ENCODE measurements at places on chromosomes 2 and 18.

GRCh38 chr2:26076001-26076587 lies 42.2 kb downstream of the RAB10 start:
- DNase-seq: no peak

DNA sequence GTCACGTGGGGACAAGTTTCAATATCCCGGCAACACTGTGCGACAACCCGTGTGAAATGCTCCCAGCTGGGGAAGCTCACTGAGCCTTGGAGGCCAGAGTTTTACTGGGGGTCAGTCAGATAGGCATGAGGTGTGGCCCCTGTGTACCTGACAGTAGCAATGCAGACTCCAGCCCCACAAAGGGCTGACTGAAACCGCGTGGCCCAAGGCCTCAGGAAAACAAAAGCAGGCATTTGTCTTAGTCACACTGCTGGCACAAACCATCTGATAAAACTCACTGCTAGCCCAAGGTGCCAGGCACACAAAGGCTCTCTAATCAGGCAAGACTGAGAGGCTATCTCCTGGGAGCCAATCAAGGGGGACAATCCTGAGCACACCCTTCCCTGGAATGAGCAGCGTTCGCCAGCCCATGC lies 786.6 kb upstream of the RAB6C start:
- DNase-seq: no peak

- DNase-seq: no peak
These were observed 51.3 kb downstream of the TMEM163 start for GRCh38 chr2:134667541-134667940.

- no peak for DNase-seq
These were observed 370.3 kb downstream of the MEIS1 start for GRCh38 chr2:66805016-66805865.

DNA sequence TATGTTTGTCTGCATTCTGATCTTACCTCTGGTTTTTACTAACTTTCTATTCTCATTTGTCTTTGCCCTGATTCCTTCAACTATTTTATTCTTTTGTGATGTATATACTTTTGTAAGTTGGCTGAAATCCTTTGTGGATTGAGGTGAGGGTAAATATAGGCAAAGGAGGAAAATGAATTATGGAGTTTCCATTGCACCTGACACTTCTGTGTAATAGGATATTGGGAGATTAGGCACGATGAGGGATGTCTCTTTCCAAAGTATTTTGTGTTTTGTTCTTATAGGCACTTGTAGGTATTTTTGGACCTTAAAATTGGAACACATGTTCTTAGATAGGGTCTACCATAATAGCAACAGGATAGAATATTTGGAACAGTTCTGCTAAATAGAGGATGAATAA lies 76.4 kb downstream of the HRH4 start:
- no peak for DNase-seq

- DNase-seq: no peak
These were observed 41.7 kb downstream of the UBR3 start for GRCh38 chr2:169868951-169869350.

- DNase-seq: no peak
These were observed 630.7 kb upstream of the HS6ST1 start for GRCh38 chr2:128949360-128949759.

DNA sequence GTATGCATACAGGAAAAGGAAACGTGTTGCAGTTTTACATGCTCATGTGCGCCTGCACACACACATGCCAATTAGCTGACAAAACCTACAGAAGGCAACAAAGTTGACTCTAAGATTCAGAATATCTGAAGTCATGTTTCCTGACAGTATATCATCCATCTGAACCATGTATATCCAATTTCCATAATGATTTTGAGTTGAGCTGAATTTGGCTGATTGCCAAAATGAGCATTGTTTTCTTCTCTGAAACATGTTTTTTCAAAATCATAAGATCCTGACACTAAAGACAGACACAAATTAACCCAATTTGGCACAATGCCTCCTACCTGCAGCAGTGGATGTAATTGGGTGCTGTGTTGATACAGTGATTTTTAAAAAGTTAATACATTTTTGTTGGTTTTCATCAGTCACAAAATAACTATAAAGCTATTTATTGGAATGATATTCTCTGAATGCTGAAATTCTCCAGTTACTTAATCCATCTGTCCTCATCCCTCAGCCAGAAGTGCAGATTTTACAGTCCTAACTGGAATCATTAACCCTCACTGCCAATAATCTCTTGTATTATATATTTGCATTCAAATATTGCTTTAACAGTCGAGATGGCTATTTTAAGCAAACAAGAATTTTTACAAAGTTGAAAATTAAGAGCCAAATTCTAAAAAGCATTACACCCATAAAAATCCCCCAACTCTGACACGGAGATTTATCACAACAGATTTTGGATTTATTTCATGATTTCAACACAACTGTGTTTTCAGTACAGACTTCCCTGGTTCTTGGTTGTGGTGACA lies 161.7 kb upstream of the LMAN1 start:
- DNase-seq: no peak

- no peak for DNase-seq
These were observed 69.4 kb downstream of the TWSG1 start for GRCh38 chr18:9403795-9404564.

GRCh38 chr18:5059696-5060032 lies 137.4 kb downstream of the AKAIN1 start:
- no peak for DNase-seq

GRCh38 chr18:1147730-1148129 lies 243.1 kb downstream of the ADCYAP1 start:
- DNase-seq: no peak

- DNase-seq: no peak
These were observed 86.1 kb upstream of the PNPT1 start for GRCh38 chr2:55779459-55780421.

DNA sequence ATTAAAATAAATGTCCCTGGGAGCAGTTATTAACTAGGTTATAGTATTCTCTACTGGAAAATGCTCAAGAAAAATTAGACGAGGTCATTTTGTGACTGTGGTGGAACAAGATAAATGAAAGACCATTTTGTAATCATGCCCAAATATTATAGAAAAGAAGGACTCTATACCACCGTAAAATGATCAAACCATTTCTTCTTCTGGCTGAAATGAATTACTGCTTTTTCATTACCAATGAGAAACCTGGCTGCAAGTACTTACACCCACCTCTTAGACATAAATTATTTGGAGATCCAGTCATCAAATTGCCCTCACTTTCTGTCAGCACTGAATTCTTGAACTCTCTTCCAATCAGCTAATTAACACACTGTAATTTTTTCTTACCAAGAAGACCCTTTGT lies 74.2 kb upstream of the FSIP2 start:
- DNase-seq: no peak

- DNase-seq: peak; percentile 1
These were observed 225.0 kb downstream of the TMEM163 start for GRCh38 chr2:134493797-134494196.

GRCh38 chr18:35506024-35506712 lies 8.4 kb upstream of the INO80C start:
- DNase-seq: peak; percentile 4

DNA sequence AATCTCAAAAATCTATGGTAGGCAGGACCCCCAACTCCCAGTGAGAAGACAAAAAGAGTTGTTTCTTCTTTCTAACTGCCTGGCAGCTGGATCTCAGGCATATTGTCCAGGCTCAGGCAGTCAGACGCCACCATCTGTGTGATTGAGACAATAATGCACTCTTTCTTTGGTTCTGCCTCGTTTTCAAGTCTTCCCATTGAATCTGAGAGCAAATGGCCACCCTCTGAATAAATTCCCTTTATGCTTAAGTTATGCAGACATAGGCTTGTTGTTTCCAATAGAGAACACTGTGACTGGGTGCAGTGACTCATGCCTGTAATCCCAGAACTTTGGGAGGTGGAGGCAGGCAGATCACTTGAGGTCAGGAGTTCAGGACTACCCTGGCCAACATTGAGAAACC lies 15.3 kb upstream of the CD207 start:
- DNase-seq: no peak

DNA sequence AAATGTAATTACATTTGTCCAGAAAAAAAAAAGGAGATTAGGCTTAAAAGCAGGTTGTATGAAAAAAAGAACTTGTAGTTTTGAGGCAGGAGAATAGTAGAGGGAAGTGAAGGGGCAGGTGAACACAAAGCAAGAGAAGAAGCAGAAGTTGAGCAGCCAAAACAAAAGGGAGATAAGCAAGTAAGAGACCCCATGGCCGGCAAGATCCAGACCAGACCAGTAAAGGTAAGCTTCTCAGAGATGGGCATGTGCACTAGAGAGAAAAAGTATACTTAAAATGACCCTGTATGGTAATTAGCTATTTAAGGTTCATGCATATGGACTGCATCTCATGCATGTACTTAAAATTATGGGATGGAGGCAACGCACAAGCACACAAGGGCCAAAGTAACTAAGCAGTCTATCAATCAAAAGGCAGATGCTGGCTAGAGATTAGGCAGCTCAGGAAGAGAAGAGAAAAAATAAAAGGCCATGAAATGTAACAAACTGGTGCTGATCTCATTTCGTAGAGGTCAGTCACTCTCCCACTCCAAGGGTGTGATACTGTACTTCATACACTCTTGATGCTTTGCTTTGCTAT lies 9.7 kb downstream of the SIGLEC15 start:
- no peak for DNase-seq

- DNase-seq: peak; percentile 28
These were observed 73.9 kb downstream of the MARCO start for GRCh38 chr2:119015845-119016244.

GRCh38 chr2:27241761-27242613 lies 20.9 kb downstream of the SLC30A3 start:
- no peak for DNase-seq

GRCh38 chr18:34048423-34048822 lies 176.3 kb downstream of the NOL4 start:
- no peak for DNase-seq

DNA sequence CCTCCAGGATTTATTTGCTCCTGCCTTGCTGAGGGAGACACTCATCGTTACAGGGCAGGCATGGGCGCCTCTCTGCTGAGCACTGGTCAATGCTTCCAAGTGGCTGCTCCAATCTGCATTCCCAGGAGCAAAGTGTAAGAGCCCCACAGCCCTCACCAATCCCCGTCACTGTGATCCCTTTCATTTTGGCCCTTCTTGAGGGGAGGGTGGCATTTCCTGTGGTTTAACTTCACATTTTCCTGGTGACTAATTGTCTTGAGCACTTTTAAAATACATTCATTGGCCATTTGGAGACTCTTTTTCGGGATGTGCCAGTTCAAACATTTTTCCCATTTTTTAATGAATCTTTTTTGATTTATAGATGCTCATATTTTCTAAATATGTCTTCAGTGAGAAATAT lies 33.0 kb downstream of the TPO start:
- DNase-seq: no peak

DNA sequence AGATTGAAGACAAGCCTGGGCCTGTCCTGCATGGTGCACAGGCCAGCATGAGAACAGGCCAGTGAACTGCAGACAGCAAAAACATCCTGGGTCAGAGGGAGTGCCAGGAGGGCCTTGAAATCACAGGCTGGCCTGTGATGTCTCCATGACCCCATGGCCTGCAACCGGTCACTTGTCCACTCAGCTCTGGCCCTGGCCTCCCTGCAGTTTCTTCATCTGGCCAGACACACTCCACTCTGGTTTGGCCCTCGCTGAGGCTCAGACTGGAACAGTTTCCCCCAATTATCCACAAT lies 12.6 kb downstream of the CYRIA start:
- DNase-seq: no peak

DNA sequence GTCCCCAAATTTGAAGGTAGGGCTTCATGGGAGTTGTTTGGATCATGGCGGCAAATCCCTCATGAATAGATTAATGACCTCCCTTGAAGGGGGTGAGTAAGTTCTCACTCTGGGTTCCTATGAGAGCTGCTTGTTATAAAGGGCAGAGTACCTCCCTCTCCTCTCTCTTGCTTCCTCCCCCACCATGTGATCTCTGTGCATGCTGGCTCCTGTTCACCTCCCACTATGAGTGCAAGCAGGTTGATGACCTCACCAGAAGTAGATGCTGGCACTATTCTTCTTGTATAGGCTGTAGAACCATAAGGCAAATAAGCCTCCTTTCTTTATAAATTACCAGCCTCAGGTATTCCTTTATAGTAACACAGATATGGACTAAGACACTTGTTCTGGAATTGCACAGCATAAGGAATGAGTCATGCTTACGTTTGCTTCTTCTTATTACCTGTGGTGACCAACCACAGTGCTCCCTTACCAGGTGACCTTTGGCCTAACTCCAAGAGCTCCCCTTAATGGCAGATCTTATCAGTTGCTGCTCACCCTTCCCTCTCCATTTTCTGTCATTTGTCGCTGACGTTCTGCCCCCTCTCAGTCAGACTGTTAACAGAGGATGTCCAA lies 559.5 kb upstream of the GCFC2 start:
- no peak for DNase-seq

GRCh38 chr2:221018262-221018661 lies 553.8 kb downstream of the EPHA4 start:
- no peak for DNase-seq

DNA sequence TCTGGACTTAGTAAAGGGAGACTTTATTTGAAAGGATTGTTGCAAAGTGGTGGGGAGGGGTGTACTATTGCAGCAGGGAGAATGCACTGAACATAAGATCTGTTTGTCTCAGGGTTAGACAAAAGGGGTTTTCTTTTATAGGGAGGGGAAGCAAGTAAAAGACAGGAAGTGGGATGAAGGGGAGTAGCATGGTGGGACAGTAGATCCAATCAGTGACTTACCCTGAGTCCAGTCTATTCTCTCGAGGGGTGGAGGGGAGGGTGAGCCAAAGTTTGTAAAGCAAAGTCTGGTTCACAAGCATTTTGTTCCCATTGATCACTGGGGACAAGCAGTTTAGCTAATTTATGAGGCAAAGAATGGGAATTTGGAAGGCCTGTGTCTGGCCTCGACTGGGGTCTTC lies 35.0 kb upstream of the CYP27C1 start:
- DNase-seq: no peak

DNA sequence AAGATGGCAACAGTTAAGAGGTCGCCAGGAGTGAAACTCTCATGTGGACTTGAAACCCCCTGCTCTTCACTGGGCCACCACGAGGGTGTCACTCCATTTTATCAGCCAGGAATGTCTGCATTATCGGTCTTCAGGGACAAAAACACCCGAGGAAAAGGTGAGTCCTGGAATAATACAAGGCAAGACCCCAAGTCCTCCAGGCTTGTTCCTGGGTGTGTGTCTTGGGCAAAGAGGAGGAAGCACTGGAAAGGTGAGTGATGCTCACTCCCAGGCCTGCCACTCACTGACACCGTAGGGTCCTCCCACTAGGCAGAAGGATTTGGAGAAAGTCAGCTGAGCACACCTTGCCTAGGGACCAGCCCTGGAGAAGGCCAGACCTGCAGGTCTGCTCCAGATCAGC lies 86.9 kb downstream of the LOXHD1 start:
- no peak for DNase-seq

GRCh38 chr2:108441712-108442111 lies 7.3 kb upstream of the GCC2 start:
- DNase-seq: no peak

DNA sequence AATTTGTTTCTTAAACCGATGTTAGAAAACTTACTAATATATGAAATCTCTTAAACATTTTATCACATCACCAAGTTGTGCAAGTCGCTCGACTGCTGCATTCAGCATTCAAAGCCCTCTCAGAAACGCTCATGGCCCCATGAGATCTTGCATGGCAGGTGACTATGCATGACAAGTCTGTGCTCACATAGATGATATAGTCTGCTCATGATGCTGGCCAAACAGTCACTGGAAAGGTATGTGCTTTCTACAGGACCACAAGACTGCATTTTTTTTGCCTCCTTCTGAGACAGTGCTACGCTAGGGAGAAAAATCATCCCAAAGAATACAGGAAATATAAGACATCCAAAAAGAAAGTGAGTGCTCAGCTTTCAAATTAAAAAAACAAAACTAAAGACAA lies 98.3 kb upstream of the ZBTB14 start:
- DNase-seq: no peak
